Caki2 (cell line): ENCODE measurements at places on chromosomes 4 and X.

DNA sequence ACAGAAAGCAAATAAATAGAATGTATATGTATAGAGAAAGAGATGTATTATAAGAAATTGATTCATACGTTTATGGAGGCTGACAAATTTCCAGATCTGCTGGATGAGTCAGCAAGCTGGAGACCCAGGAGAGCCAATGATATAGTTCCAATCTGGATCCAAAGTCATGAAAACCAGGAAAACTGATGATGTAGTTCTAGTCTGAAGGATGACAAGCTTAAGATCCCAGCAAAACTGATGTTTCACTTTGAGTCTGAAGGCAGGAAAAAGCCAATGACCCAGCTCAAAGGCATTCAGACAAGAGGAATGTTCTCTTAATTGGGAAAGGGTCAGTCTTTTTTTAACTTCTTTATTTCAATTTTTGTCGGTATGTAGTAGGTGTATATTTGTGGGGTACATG lies 102.6 kb downstream of the LHFPL1 start:
- DNase-seq: no peak

DNA sequence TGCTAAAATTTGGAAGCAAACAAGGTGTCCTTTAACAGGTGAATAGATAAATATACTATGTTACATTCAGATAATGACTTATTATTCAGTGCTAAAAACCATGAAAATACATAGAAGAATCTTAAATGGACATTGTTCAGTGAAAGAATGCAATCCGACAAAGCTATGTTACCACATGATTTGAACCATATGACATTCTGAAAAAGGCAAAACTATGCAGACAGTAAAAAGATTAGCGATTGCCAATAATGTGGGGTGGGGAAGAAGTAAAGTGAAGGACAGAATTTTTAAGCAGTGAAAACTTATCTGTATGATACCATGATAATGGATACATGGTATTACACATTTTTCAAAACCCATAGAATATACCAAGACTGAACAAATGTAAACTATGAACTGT lies 926.9 kb downstream of the FAT4 start:
- DNase-seq: no peak

GRCh38 chrX:134482371-134482770 lies 22.4 kb downstream of the HPRT1 start:
- DNase-seq: no peak

- DNase-seq: no peak
Observed at GRCh38 chr4:85681221-85681657, 206.3 kb downstream of the ARHGAP24 start.

- DNase-seq: no peak
Observed at GRCh38 chr4:8840816-8841455, 30.7 kb downstream of the HMX1 start.

GRCh38 chr4:2458546-2459491 lies 10.1 kb upstream of the RNF4 start:
- no peak for DNase-seq

- no peak for DNase-seq
Observed at GRCh38 chr4:150367326-150367725, 214.6 kb upstream of the MAB21L2 start.

DNA sequence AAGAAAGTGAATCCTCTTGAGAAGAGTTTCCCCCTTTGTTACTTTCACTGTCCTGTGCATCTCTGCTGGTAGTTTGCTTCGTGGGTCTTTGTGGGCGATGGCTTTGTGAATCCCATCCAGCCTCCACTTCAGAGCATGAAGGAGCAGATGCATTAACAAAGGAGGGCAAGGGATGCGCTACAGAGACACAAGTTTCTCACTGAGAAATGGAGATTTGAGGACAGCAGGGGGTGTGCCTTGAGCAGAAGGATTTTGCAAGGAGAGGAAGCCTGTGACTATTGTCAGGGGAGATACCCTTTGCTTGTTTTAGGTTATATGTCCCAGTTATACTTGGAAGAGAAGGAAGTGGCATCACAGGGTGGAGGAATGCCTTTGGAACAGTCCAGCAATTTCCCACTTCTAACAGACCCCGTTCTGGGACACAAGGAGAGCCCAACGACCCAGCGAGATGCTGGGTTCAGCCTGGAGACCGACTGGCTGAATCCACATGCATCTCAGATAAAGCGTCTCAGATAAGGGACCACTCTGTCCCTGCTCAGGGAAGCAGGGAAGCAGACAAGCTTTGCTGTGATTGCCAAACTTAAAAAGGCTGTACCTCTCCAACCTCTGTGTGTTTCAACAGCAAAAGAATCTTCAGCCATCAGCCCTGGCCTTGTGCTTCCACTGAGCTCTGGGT lies 314.6 kb upstream of the GATB start:
- no peak for DNase-seq

DNA sequence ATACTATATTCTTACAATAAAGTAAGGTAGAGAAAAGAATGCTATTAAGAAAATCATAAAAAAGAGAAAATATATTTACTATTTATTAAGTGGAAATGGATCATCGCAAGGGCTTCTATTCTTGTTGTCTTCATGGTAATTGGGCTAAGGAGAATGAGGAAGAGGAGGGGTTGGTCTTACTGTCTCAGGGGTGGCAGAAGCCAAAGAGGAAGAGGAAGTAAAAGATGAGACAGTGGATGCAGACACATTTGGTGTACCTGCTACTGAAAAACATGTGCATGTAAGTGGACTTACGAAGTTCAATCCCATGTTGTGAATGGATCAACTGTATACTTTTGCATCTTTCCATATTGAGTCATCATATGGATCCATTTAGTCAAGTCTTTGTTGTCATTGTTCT lies 1502.1 kb upstream of the ADGRL3 start:
- no peak for DNase-seq

GRCh38 chrX:67545893-67546495 lies 2.2 kb downstream of the AR start:
- DNase-seq: peak; percentile 52

GRCh38 chr4:128601991-128602695 lies 207.4 kb upstream of the JADE1 start:
- no peak for DNase-seq

- DNase-seq: no peak
Observed at GRCh38 chr4:67750691-67751090, 3.5 kb downstream of the GNRHR start.

GRCh38 chrX:1468250-1468772 lies 15.6 kb upstream of the ASMTL start:
- DNase-seq: peak; percentile 68

GRCh38 chr4:143555676-143556075 lies 42.2 kb downstream of the SMARCA5 start:
- no peak for DNase-seq

DNA sequence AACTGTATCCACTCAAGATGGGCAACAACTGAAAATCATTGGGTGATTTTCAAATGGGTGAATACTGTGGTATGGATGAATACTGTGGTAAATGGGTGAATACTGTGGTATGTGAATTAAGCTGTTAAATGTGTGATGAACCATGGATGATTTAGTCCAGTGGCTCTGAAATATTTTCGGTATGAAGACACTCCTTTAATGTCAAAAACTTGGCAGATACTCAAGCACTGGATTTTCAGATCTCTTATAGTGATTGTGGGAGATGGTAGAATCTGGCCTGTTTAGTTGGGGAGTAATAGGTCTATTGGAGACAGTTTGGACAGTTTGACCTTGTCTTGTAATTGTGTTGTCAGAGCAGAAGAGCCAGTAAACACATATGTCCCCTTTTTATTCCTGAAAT lies 45.7 kb downstream of the SSX7 start:
- DNase-seq: peak; percentile 65

GRCh38 chr4:159266981-159267868 lies 164.3 kb downstream of the RAPGEF2 start:
- peak; percentile 57 for DNase-seq

GRCh38 chrX:22081475-22082092 lies 49.5 kb downstream of the PHEX start:
- DNase-seq: peak; percentile 23

- DNase-seq: no peak
Observed at GRCh38 chr4:36477861-36478260, 196.4 kb downstream of the DTHD1 start.

GRCh38 chrX:104668550-104668949 lies 102.6 kb downstream of the IL1RAPL2 start:
- peak; percentile 23 for DNase-seq
